Keratinocyte (primary cell): ENCODE measurements at places on chromosomes 2 and 18.
A peak's percentile ranks its signal among the peaks of the same experiment; 100 is the strongest.

GRCh38 chr2:215915441-215915840 is 97.9 kb downstream of the MREG start:
- no peak for DNase-seq

DNA sequence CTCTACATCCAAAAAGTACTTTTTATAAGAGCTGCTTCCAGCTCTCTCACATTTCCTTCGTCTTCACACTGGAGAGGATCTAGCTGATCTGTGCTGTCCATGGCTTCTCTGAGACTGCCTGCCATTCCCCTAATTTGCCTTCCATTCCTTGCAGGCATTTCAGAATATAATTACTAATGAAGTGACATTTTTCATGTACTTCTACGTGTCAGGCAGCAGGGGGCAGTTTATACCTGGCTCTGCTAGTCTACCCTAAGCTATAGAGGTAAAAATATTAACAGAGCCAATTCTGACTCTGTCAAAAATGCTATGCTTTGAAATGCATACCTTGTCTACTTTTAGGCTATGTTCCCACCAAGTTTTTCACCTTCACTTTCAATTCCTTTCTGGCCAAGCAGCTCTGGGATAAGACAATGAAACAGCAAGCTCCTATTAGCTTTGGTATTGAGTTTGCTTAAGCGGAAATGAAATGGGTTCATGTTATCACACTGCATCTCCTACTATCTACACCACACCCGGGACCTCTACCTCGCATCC is 81.9 kb downstream of the MEP1B start:
- no peak for DNase-seq

- no peak for DNase-seq
Observed at GRCh38 chr2:217340176-217340575, 480.3 kb upstream of the TNP1 start.

GRCh38 chr2:196176142-196176738 is 4.9 kb upstream of the STK17B start:
- no peak for DNase-seq

DNA sequence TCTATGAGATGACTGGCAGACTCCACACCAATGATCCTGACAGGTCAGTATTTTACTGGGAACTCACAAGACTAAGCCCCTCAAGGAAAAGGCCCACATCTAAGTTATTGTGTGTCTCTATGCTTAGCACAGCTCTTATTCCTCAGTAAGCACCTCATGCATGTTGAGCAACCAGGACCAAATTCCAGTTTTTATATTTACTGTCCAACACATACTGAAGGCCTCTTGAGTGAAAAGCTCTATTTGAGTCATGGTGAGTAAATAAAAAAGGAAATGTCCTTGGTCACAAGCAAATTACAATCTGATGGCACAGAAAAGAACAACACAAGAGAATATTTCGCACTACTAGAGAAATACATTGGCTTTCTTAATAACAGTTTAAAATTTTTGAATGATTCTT is 87.9 kb upstream of the ETAA1 start:
- no peak for DNase-seq

DNA sequence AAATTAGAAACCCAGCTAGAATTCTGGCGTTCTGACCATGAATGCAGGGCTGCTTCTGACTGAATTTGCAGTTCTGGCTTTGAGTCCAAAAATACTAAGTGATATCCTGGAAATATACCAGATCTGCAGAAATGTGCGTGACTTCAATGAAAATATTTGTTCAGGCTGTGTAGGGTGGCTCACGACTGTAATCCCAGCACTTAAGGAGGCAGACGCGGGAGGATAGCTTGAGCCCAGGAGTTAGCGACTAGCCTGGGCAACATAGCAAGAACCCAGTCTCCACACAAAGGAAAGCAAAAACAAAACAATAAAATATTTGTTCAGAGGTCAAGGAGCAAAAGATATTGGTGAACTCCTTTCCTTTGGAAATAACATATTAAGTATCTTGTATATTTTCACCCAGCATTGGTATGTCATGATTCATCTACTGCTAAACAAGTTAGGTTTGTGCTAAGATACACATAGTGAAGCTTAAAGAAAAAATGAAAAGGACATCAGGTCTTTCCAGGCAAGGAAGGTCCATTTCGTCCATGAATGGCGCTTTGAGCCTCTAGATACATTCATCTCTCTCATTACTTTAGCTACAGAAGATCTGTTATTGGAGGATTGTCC is 239.2 kb downstream of the CMPK2 start:
- DNase-seq: no peak

DNA sequence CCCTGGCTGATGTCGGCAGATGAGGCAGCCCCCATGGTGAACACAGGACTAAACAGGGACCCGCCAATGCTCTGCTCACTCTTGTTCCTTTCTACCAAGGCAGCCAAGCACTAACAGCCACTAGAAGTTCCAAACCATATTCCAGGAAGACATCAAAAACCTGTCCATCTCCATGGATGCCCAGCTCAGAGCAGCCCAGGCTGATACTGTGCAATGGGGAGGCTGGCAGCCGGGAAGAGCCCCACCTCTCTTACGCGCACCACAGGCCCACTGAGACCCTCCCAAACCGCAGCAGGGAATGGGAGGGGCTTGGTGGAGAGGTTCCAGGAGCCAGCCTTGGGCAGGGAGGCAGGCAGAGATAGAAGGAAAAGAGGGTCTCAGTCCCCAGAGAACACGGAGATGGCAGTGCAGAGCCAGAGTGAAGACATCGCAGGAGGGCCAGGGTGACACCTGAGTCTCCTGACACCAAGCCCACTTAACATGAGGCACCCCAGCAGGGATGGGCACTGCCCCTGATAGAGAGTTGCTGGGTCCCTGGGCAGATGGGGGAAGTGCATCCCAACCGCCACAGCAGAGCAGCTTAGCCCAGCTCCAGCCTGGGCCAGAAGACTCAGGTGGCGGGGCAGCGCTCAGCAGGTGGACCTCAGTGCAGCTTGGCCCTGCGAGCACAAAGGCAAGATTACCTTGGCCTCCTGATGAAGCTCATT is 3.4 kb downstream of the HS6ST1 start:
- DNase-seq: no peak

GRCh38 chr2:225052703-225053102 is 10.4 kb upstream of the DOCK10 start:
- DNase-seq: no peak

DNA sequence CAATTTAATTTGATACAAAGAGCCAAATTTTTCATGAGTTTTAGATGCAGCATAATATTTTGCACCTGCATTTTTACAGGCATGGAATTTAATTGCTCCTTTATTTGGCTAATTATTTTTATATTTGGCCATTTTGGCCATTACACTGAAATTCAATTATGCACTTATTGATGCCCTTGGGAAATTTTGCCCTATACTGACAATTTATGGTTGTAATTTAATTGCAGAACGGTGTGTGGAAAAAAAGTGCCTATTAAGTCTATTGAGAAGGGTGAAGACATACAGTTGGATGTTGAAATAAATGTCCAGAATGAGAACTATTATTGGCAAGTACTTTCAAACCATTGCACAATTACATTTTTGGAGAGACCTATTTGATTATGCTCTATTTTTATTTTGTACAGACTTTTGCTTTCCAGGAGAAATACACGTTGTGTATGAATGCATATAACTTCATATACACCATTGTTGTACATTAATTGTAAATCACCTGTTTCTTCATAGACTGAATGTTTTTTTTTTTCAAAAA is 1319.3 kb upstream of the CDH2 start:
- DNase-seq: no peak

DNA sequence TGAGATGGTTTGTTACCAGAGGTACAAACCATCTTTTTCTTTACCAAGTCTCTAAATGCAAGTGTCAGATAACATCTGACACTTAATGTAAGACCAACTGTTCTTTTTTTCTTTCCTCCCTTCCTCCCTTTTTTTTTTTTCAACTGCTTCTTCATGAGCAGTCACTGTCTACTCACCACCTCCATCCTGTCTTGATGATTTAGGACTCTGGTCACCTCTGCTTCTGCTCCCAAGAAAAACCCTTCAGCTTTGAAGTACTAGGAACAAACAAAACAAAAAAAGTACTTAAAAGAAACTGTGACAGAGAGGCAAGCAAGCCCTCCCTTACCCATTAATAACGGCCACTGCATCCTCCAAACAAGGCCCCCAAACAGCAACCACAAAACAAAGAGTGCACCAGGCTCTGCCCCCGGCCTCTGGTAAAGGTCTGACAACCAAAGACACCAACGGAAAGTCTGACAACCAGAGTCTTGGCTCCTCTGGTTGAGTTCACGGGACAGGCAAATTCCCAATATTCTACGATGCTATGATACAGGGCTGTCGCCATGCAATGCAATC is 141.0 kb downstream of the ARL4C start:
- no peak for DNase-seq

GRCh38 chr2:3643371-3644245 is 14.4 kb upstream of the ALLC start:
- DNase-seq: no peak

GRCh38 chr2:155633887-155634570 is 698.5 kb downstream of the NR4A2 start:
- no peak for DNase-seq

DNA sequence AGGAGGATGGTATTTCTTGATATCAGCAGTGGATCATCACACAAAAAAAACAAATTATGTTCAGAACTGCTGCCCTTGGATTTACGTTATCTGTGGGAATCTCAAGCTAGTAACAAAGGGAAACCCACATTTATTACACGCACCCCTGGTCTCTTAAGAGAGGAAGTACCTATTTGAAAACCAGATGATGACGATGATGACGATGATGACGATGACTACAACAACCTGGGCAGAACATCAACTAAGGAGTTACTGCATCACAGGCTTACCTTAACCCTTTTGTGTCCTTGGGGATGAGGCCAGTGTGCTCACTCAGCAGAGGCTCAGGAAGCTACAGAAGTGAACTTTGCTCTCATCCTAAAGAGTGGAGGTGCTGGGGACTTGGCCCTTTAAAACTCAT is 169.4 kb downstream of the FSHR start:
- no peak for DNase-seq

- peak; percentile 15 for DNase-seq
Observed at GRCh38 chr18:23885750-23886149, 128.8 kb upstream of the TTC39C start.

- DNase-seq: no peak
Observed at GRCh38 chr2:177239932-177240630, 24.4 kb downstream of the NFE2L2 start.
